ENCODE measurements at places on chromosomes 4 and X.

DNA sequence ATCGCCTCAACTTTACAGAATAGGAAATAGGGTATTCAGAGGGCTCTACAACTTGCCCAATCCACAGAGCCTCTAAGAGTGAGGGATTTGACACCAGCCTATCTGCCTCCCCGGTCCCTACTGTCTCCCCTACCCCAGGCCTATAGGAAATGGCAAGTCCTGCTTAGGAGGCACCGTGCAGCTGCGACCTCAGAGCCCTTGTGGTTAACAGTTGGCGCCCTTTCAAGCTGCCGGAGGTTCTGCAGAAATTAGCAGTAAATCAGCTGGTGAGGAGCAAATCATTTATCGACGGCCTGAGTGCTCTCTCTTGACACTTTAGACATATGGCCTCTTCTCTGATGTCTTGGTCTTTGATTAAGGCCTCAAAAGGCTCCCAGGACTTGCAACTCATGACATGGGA is 96.9 kb downstream of the CLNK start:
- DNase-seq, result no peak

DNA sequence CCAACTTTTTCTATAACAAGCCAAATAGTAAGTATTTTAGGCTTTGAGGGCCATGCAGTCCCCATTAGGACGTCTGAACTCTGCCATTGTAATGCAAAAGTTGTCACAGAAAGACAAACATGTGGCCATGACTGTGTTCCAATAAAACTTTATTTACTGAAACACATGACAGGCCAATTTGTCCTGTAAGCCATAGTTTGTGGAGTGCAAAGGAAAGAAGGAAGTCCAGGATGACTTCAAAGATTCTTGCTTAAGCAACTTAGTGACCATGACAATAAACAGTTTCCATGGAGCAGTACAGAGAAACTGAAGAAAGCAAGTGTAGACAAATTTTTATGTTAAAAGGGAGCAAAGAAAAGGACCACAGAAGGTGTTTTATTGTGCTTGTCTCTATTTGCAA is 35.0 kb upstream of the MYOZ2 start:
- DNase-seq, result no peak

DNA sequence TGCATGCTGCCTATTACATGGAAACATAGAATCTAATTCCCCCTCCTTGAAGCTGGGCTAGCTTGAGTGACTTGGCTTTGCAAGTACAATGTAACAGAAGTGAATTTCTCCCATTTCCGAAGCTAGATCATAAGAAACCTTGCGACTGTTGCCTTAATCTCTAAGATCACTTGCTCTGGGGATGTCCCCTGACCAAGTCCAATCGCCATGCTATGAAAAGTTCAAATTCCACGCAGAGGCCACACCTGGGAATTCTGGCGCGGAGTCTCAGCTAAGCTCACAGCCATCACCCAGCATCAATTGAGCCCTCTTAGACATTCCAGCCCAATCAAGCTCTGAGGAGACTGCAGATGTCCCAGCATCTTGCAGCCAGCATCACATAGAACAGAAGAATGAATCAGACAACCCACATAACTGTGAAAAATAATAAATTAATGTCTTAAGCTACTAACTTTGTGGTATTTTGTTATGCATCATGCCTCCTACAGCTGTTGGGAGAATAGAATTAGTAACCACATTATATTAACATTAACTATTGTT is 27.0 kb downstream of the GPM6A start:
- no peak for DNase-seq

GRCh38 chrX:68848189-68848940 is 19.5 kb downstream of the EFNB1 start:
- DNase-seq, result no peak

DNA sequence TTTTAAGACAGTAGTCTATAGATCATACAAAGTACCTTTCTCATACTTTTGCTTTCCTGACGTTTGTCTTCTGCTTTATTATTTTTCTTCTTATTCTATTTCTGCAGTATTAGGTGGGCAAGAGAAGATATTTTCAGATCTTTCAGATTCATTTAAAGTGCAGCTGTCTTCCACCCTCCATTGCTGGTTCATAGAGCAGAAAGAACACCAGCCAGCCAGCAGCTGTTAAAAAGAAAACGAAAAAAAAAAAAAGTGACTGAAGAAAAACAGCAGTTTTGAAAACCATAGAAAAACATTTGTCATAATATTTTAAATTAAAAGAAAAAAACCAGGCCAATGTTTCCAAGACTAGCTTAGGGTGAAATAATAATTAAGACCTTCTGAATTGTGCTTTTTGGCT is 42.9 kb downstream of the SMAD1 start:
- no peak for DNase-seq

DNA sequence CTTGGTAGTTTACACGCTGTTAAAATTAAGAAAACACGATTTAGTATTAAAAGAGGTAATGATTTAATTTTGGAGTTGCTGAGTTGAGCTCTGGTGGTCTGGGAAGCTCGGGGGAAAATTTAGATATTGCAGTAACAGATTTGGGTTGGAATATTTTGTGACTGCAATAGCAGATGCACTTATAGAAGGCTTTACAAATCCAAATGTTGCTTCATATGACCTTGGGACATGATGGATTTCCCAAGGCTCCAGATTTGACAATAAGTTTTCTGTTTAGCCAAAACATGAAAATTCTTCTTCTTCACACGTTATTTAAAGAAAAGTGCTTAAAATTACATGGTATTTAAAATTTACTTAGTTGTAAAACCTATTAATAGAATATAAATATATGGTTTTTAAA is 302.0 kb downstream of the SPRY1 start:
- no peak for DNase-seq

DNA sequence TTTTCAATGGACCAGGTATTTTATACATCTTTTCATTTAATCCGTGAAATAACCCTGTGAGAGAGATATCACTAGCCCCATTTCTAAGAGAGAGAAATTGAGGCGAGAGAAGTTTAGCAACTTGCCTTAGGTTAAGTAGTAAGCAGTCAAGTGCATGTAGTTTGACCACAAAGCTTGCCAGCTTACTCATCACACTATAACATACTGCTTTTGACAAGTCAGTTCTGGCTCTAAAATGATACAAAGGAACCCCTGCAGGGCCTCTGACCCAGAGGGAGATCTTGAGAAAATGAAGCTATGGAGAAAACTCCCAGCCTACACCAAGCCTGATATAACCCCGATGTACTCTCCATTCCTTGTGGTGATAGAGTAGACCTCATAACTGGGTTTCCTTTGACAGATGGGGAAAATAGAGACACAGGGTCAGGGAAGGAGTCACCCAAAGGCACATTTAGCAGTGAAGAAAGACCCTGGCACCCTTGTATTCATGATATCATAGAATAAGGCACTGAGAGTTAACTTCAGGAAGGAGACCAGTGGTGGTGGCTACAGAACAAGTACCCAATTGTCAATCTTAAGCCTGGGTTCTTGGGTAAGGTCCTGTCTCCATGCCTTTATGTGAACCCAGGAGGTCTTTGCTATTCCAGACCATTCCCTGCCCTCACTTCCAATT is 60.2 kb upstream of the MSN start:
- DNase-seq, result no peak

- no peak for DNase-seq
Observed at GRCh38 chr4:173656898-173657297, 126.9 kb upstream of the HAND2 start.

GRCh38 chrX:153379971-153380581 is 21.1 kb downstream of the PNMA6E start:
- no peak for DNase-seq

- no peak for DNase-seq
Observed at GRCh38 chr4:168279556-168279955, 39.0 kb downstream of the DDX60 start.

DNA sequence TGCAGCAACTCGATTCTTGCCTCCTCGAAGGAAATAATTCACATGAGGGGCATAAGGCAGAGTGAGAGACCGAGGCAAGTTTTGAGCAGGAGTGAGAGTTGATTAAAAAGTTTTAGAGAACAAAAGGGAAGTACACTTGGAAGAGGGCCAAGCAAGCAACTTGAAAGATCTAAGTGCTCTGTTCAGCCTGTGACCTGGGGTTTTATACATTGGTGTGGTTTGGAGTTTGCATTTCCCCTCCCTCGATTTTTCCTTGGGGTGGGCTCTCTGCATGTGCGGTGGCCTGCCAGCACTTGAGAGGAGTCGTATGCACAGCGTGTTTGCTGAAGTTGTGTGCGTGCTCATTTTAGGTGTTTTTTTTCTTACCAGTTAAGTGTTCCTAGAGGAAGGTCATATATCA is 356.4 kb downstream of the KLHL4 start:
- DNase-seq, result no peak

- no peak for DNase-seq
Observed at GRCh38 chr4:56372774-56373173, 14.5 kb downstream of the AASDH start.

DNA sequence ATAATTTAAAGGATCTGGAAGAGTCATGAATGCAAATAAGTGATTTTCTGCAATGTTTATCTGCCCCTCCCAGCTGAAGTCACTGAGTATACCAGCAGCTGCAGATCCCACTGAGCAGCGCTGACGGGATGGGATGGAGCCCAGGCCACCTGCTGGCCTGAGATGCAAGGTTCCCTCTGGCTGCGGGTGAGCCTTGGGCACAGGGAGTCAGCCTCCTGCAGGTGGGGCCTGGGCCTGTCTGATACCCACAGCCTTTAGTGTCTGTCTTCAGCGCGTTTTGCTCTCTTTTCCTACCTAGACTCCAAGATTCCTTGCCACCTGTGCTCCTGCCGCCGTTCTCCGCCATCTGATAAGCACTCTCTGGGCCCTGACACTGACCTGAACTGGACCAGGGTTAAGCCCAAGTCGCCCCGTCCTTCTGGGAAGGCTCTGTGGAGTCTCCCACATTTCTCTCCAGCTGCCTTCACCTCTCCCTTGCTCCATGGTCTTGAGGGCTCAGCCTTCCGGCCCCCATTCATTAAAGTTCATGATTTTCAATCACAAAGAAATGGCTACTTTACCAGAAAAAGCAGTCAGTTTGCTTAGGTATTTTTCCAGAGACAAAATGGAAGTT is 223.1 kb upstream of the FAT1 start:
- no peak for DNase-seq

GRCh38 chr4:181863856-181864255 is 379.3 kb upstream of the TENM3 start:
- DNase-seq, result no peak

DNA sequence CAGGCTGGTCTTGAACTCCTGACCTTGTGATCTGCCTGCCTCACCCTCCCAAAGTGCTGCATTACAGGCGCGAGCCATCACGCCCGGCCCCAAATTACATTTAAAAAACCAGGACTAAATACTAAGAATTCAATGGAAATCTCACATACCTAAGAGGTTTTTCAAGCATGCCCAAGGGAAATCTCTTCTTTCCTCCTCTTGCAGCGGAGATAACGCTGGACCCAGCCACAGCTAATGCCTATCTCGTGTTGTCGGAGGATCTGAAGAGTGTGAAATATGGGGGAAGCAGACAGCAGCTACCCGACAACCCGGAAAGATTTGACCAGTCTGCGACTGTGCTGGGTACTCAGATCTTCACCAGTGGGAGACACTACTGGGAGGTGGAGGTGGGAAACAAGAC is 7.4 kb downstream of the TRIML1 start:
- DNase-seq, result no peak

GRCh38 chr4:9988363-9988749 is 32.9 kb downstream of the SLC2A9 start:
- no peak for DNase-seq

DNA sequence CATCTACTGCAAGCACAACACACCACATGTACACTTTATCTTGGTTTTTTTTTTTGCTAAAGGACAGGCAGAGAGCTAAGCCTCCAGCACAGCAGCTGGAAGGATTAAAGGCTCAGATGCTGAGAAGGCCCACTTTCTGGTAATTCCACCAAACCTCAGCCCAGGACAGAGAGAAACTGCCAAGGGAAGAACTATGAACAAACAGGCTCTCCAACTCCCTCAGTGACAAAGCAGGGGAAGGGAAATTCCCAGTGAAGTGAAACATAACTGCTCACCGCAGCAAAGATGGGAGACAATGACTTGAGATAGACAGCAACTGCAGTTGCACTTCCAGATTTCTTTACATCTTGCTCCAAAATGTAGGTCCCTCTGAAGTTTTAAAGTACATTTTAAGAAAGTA is 4.8 kb downstream of the PROM1 start:
- no peak for DNase-seq

DNA sequence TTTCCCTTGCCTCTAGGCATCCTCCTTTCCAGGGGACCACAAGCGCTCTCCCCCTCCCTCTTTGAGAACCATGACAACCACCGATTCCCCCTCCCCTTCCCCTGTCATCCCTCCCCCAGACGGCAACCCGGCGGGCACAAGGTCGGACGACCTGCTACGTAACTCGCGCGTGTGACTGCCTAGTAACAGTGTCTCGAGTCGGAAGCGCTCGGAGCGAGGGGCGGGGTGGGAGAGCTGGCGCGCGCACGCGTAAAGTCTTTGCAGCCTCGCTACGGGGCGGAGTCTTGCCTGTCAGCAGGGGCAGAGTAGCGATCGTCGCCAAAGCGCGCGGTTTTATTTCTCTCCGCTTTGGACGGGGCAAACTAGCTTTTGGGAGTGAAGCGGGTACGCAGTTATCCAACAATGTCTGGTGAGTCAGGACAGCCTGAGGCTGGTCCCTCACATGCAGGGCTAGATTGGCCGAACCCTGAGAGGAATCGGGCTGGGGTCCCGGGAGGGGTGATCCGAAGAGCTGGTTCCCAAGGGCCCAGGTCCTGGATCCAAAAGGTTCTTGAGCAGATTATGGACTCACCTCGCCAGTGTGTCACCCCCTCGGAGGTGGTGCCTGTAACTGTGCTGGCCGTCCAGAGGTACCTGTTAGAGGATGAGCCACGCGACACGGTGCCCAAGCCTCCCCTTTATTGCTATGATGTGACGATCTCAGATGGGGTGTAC is at the start of gene RADX:
TSS of gene RADX (plus strand) at position 300 of the 714 bp plus-strand sequence. CDS start at position 403, 103 bp downstream.
- DNase-seq, result peak; percentile 7

GRCh38 chrX:138057883-138058282 is 492.0 kb downstream of the ZIC3 start:
- DNase-seq, result no peak

GRCh38 chrX:23990455-23990854 is 36.5 kb downstream of the KLHL15 start:
- no peak for DNase-seq

DNA sequence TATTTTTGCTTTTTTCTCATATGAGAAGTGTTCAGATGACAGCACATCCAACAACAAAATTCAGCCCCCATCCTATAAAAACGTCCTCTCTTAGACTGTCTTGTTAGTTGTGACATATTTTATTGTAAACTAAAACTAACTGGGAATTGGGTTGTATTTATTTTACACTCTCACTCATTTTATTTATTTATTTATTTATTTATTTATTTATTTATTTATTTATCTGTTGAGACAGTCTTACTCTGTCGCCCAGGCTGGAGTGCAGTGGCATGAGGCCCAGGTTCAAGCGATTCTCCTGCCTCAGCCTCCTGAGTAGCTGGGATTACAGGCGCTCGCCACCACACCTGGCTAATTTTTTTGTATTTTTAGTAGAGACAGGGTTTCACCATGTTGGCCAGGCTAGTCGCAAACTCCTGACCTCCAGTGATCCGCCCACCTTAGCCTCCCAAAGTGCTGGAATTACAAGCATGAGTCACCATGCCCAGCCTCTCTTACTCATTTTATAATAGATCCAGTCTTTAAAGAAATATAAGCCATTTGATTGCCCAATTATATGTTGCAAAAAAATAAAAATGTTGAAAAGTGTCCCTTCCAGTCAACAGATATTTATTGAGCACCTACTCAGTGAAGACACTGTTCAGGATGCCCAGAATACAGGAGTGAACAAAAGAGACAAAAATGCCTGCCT is 44.6 kb downstream of the PALLD start:
- no peak for DNase-seq

GRCh38 chr4:17284323-17285175 is 227.3 kb downstream of the QDPR start:
- no peak for DNase-seq
